ENCODE measurements at places on chromosomes 6 and 20.
A peak's percentile ranks its signal among the peaks of the same experiment; 100 is the strongest.

- no peak for DNase-seq
Observed at GRCh38 chr6:158270389-158271127, 41.7 kb upstream of the TULP4 start.

DNA sequence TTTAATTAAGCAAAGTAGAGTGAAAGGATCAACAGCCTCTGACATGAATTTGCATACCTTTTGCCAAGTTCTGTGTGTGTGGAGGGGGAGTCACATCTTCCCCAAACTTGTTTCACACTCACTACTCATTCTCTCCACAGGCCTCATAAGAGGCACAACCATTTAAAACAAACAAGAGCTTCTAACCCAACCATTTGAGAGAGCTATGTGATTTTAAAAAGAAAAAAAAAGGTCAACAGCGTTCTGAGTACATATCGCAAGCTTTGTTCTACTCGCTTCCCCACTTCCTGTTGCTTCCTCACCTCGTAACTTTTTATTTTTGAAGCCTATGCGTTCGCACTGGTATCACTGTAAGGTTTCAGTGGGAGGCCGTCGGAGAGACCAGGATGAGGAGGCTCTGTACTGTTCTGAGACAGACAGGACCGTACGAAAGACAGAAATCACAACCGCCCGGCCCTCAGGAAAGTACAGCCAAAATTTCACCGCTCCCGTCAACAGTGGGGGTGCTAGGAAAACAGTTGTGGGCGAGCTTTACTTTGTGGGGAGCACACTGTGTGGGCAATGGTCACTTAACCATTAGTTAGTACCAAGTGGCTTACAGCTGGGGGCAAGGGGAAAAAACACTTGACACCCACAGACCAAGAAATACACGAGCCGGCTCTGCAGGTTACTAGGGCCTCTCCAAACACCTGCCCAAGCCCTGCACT lies 61.3 kb downstream of the TRERF1 start:
- no peak for DNase-seq

- DNase-seq, result no peak
Observed at GRCh38 chr20:46997187-46997586, 102.5 kb downstream of the EYA2 start.

- no peak for DNase-seq
Observed at GRCh38 chr20:12591949-12592470, 416.8 kb upstream of the SPTLC3 start.

DNA sequence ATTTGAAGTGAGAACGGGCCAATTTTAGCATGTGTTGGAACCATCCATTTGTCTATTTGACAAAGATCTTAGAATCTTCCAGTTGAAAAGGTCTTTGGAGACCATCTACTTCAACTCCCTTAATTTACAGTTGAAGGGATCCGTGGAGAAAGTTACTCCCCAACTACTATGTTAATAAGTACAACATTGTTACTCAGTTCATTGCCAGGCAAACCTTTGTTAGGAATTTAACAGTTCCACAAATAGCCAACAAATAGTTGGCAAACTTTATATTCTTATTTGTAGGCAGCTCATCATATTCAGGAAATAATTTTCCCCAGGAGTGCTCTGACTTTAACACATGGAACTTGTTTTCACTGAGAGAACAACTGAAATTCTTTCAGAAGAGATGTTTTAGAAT lies 81.0 kb upstream of the FLRT3 start:
- DNase-seq, result no peak

GRCh38 chr6:116766506-116767176 lies 1.1 kb upstream of the FAM162B start:
- DNase-seq, result no peak

DNA sequence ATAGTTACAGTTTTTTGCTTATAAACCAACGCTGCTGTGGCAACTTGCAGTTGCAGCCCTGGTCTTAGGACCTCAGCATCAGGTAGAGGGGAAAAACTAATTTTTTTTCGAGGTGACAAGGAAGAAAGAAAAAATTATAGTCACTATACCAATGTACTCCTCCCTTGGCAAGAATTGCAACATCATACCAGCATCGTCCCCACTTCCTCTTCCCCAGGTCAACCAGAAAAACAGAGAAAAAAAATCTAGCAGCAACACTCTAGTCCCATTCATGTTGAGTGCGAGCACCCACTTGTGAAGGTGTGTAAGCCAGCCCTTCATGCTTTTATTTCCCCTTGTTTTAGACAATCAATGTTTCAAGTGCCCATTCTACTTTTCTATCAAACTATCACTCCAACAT lies 13.1 kb upstream of the DCBLD1 start:
- no peak for DNase-seq

- no peak for DNase-seq
Observed at GRCh38 chr20:47295921-47296426, 60.5 kb downstream of the ZMYND8 start.

GRCh38 chr6:159595173-159595572 lies 97.9 kb downstream of the SOD2 start:
- DNase-seq, result peak; percentile 31

GRCh38 chr6:13001927-13002326 lies 285.4 kb downstream of the PHACTR1 start:
- DNase-seq, result no peak

DNA sequence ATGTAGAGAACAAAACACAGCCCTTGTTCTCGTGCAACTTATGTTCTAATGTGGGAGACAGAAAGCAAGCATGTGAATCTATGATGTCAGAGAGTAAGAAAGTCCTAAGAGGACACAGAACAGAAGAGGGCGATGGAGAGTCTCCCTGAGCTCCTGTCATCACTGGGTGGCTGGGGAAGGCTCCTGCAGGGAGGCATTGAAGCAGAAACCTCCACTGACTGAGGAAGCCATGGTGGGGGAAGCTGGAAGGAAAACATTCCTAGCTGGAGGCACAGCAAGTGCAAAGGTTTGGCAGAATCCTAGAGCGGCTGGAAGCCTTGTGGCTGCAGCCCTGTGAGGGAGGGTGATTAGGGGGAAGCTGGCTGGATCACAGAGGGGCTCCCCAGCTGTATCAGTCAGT lies 248.0 kb downstream of the CDH26 start:
- DNase-seq, result peak; percentile 65

- DNase-seq, result no peak
Observed at GRCh38 chr6:24358219-24358821, 461 bp upstream of the DCDC2 start.

GRCh38 chr6:52523378-52524142 lies 53.3 kb downstream of the TRAM2 start:
- no peak for DNase-seq

GRCh38 chr6:145809211-145809610 lies 5.4 kb downstream of the FBXO30 start:
- DNase-seq, result no peak

DNA sequence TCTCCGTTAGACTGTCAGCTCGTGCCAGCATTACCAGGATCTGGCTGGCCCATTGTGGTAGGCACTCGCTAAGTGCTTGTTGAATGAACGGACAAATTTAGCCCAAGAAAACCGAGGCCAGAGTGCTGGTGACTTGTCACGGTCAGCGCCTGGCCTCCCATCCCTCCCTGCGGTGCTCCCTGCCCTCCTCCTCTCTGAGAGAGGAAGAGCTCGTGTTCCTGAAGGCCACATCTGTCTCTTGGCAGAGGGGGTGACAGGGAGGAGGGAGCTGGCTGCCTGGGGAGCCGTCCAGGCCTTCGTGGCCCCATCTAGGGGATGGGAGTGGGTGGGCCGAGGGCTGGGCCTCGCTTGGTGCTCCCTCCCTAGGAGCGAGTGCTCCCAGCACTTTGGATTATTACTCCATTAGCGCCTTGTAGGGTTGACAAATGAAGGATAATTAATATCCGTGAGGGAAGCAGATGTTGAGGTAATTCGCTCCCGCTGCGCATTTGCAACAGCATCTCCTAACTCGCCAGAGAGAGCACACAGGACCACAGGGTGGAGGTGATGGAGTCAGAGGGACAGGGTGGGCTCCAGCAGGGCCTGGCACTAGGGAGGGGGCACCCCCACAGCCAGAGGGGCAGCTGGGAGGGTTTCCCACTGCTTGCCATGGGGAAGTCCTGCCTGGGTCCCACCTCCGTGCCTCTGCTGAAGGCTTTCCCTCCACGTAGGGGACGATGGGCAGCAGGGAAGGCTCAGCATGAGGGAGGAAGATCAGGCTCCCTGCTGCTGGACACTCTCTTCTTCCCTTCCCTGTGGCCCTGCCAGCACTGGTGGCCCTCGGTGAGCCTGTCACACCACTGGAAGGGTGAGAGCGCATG lies 37.0 kb downstream of the VSTM2L start:
- DNase-seq, result no peak

DNA sequence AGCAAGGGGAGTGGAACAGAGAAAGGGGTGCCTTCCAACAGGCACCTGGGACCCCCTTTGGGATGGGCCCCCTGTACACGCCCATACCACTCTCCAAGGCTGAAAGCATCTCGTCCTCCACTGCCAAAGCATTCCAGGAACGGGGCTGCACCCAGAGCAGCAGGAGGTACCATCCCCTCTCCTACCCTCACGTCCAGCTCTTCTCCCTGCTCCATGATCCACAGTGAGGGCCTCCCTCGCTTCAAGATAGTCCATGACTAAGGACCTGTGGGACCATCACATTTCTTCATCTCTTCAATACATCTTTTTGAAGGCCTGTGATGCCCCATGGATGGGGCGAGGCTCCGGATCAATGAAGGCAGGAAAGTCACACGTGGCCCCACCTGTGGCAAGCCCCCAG lies 209.9 kb downstream of the ANKRD60 start:
- no peak for DNase-seq

DNA sequence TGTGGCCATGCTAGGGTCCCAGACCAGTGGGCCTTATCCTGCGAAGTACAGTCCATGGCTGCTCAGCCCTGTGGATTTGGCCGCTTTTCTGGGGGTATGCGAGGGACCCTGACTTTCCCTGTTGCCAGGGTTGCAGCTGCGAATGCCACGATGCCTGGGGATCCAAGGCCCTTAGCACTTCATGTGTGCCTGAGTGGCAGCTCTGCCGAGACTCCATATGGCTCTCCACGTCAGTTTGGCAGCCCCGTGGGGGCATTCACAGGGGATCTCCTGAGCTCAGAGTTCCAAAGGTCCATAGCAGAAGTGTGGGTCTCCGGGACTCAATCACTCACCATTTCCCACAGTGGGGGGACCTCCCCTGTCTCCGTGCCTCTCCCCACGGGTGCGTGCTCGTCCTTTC lies 319.5 kb downstream of the DOK5 start:
- DNase-seq, result no peak

- DNase-seq, result no peak
Observed at GRCh38 chr6:35036059-35036827, 104.9 kb downstream of the TCP11 start.

- no peak for DNase-seq
Observed at GRCh38 chr6:132357120-132357519, 44.2 kb downstream of the MOXD1 start.

- DNase-seq, result no peak
Observed at GRCh38 chr20:58619864-58620431, 31.1 kb upstream of the STX16 start.

- no peak for DNase-seq
Observed at GRCh38 chr20:44765701-44766347, 20.2 kb downstream of the KCNK15 start.

- DNase-seq, result peak; percentile 98
Observed at GRCh38 chr6:100084316-100084990, 90.4 kb upstream of the MCHR2 start.

Measured in fibroblast of upper back skin (primary cell).